ENCODE measurements at places on chromosomes 6 and 20.

GRCh38 chr20:40468759-40469158 lies 220.3 kb downstream of the MAFB start:
- no peak for DNase-seq

- no peak for DNase-seq
These were observed 163.3 kb downstream of the ARHGAP18 start for GRCh38 chr6:129546702-129547101.

DNA sequence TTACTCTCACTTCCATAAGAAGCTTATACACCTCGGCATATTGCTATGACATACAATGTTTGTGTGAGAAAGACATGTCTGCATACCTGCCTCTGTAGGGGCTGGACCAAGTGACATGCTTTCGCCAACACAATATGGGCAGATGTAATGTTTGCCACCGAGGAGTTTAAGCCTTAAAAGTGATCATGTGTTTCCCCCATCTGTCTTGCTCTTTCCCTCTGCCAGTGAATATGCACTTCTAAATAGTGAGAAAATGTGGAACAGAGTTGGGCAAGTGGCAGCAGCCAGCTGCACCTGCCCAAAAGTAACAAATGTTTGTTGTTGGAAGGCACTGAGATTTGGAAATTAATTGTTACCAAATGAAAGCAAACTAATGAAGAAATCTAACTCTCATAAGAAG lies 274.8 kb upstream of the BTBD3 start:
- no peak for DNase-seq

DNA sequence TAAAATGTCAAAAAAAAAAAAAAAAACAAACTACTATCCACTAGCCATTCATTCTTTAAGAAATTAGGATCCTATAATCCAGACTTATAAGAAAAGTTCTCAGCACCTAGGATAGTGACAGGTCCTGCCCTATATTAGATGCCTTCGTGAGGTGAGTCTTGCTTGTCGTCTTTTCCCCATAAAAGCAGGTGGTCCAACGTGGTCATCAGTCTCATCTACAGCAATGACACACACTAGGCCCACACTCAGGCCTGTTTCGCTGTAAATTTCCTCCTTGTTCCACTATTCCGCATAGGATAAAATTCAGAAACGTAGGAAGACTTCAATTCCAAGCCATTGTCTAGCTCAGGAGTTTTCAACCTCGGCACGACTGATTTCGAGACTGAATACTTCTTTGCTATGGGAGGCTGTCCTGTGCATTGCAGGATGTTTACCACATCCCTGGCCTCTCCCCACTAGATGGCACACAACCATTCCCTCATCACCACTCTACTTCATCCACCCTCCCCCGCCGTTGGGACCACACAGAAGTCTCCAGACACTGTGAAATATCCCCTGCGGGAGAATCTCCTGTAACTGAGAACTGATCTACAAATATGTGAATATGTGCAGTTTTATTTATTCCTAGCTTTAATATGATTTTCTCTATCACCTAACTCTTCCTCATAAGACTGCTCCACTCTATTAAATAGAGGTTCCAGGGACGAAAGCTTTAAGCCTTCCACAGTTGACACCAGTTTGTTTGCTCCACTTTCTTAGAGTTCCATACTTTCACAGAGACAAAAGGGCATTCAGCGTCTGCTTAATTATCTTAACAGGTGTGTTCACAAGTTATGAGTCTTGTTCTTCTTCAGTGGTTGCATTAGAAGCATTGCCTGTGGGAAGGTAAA lies 346.3 kb downstream of the BMP2 start:
- DNase-seq, result peak; percentile 3

DNA sequence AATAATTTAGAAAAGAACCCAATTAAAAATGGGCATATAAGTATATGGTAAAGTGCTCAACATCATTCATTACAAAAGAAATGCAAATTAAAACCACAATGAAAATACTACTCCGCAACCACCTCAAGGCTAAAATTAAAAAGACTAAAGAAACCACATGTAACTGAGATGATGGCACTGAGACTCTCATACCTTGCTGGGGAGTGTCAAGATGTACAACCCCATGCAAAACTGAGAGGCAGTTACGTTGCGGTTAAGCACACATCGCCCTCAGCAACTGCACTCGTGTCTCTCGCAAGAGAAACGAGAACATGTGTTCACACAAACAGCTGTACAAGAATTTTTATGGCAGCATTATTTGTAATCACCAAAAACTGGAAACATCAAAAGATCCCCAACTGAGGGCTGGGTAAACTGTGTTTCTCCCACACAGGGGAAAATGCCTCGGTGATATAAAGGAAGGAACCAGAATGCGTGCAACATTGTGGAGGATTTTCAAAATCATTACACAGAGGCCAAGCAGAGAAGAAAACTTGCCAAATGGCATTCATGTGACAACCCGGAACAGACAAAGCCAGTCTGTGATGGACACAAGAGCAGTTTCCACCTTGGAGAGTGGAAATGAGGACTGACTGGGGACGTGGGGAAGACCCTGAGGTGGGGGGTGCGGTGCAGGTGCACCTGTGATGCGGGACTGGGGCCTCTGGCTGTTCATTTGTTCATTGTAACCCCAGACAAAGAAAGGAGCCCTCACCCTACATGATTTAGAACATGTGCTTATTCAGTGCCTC lies 144.9 kb downstream of the WDR27 start:
- DNase-seq, result no peak

DNA sequence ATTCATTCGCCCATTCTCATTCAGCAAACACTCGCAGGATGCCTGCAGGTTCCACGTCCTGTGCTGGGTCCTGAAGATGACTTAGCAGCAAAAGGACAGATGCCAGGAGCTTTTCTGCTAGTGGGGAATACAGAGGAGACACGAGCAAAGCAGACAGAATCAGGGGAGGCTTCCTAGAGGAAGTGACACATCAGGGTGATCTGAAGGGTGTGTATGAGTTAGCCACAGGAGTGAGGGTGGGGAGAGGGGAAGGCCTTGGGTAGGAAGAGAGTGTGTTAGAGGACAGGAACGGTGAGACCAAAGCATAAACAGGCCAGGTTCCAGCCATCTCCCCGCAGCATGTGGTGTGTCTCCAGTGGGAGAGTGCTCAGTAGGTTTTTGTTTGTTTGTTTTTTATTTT lies 73.4 kb upstream of the GTSF1L start:
- no peak for DNase-seq

- no peak for DNase-seq
These were observed 54.0 kb downstream of the IL22RA2 start for GRCh38 chr6:137119196-137120104.

GRCh38 chr6:170200458-170200891 lies 90.4 kb downstream of the DLL1 start:
- DNase-seq, result no peak

DNA sequence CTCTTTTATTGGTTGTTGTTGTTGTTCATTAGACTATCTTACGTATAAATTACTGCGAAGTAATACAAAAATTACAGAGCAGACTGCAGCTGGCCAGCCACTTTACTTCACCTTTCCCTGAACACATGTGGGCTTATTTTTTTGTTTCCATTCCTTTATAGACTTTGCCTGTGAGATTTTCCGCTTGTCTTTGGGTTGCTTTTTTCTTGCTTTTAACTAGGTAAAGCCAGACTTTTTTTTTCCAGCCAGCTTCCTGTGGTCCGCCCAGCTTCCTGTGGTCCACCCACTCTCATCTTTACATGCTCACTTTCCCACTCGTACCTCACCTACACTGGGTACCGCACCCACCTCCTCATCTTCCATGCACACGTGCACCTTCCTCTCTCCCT lies 79.0 kb downstream of the IPCEF1 start:
- no peak for DNase-seq

DNA sequence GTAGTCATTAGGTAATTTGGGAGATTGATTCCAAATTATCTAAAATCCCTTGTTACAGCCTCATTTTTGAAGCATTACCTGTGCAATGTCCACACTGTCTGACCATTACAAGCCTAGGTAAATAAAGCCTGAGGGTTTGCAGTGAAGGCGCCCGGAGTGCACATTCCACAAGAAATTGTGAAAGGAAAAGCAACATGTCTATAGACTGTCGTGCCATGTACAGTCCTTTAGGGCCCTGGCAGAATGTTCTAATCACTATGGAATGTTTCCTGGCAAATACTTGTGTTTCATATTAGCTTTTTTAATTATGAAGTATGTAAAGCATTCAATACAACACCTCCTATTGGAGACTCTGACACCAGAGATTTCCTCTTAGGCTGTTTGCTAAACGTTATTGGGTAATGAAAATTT lies 28.9 kb downstream of the PREP start:
- no peak for DNase-seq

DNA sequence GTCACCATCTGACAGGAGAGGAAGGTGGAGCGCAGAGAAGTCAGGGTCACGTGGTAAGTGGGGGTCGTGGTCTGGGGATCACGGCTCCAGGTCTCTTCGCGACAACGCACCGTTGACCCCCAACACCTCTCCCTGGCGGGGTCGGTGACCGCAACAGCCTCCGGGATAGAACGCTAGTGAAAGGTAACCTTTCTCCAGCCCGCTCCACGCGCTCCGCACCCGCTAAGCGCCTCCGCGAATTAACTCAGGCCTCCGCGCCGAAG lies 600 bp upstream of the SYNJ2 start:
- no peak for DNase-seq

GRCh38 chr20:39862470-39862891 lies 826.6 kb downstream of the MAFB start:
- DNase-seq, result no peak

- DNase-seq, result no peak
These were observed 26.5 kb upstream of the MAFB start for GRCh38 chr20:40715491-40715890.

- no peak for DNase-seq
These were observed 11.5 kb upstream of the TMC2 start for GRCh38 chr20:2524709-2525506.

DNA sequence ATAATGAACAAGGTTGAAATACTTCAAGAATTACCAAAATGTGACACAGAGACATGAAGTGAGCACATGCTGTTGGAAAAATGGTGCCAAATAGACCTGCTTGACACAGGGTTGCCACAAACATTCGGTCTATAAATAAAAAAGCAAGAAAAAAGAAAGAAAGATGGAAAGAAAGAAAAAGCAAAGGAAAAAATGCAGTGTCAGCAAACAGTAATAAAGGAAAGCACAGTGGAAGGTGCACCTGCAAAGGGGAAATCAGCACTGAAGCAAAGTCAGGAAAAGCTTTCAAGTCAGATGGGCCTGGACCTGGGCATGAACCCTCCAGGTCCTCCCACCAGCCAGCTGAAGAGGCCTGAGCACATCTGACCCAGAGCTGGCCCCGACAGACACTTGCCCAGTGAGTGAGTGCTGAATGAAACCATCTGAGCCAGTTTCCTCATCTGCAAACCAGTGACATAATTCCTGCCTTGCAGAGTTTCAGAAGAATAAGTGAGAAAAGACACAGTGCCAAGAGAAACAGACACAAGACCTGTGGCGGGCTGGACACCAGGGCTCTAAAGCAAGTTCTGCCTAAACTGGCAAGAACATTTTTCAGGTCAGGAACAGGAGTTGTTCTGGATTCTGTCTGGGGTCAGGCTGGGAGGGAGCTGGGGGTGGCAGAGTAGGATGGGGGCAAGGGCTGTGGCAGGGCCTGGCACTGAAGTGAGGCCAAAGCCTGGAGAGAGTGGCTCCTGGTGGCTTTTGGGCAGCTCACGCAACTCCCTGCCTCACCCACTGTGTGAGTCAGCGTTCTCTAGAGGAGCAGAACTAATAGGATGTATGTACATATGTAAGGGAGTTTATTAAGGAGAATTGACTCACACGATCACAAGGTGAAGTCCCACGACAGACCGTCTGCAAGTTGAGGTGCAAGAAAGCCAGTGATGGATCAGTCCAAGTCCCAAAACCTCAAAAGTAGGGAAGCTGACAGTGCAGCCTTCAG lies 23.9 kb upstream of the MICB start:
- DNase-seq, result no peak

DNA sequence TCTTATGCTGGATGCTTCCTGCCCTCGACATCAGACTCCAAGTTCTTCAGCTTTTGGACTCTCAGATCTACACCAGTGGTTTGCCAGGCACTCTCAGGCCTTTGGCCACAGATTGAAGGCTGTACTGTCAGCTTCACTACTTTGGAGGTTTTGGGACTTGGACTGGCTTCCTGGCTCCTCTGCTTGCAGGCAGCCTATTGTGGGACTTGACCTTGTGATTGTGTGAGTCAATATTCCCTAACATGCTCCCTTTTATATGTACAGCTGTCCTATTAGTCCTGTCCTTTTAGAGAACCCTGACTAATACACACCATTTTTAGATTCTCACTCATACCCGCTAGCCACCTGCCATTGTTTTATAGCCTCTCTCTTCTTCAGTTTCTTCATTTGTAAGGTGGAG lies 382.1 kb upstream of the TSHZ2 start:
- no peak for DNase-seq

DNA sequence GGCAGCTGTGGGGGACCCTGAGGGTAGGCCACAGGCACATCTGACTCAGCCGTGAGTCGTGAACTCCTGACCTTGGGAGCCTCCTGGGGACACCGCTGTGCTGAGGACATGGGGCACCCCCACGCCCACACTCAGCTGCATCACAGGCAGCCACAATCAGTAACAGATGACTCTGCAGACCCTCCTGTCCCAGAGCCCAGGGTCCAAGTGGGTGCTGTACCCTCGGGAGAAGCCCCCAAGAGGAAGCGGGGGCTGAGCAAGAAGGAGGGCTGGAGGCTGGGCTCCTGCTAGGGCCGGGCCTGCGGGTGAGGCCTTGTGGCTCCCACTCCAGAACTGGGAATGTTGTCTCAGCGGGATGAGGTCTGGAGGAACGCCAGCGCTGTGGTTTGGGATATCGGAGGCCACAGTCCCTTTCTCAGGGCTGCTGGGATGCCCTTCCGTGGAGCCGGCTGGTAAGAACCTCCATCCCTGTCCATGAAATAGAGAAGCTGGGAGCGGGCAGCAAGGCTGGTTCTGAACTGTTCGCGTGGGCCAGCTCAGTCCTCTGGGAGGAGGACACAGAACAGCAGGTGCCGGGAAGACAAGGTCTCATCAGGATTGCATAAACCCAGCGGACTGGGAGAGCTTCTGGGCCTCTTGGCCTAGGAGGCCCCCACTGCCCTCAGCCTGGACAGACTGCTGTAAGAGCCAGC lies 3.1 kb upstream of the LAMA5 start:
- no peak for DNase-seq

DNA sequence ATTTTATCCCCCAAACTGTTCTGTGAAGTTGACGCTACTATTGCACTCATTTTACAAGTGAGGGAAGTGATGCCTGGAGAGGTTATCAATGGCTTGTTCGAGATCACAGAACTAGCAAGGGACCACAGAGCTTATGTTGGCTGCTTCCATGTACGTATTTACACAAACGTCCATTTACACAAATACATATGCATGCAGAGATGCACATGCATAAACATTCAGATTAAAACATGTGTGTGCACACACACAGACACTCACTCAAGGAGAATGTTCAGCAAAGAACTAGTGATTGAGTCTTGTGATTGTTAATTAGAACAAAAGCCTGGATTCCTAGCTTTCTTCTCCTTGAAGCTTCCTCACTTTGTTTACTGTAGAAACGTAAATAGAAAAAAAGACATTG lies 321.5 kb upstream of the CHD6 start:
- no peak for DNase-seq

GRCh38 chr20:35561268-35561667 lies 19.4 kb downstream of the ERGIC3 start:
- peak; percentile 68 for DNase-seq

- no peak for DNase-seq
These were observed 88.7 kb upstream of the BMP5 start for GRCh38 chr6:55964136-55964535.
